ENCODE measurements at places on chromosomes 13 and 19.

- DNase-seq, result no peak
Measured at GRCh38 chr19:42175952-42176648, 41.4 kb downstream of the DEDD2 start.

GRCh38 chr19:29054886-29055675 lies 157.9 kb downstream of the UQCRFS1 start:
- no peak for DNase-seq

DNA sequence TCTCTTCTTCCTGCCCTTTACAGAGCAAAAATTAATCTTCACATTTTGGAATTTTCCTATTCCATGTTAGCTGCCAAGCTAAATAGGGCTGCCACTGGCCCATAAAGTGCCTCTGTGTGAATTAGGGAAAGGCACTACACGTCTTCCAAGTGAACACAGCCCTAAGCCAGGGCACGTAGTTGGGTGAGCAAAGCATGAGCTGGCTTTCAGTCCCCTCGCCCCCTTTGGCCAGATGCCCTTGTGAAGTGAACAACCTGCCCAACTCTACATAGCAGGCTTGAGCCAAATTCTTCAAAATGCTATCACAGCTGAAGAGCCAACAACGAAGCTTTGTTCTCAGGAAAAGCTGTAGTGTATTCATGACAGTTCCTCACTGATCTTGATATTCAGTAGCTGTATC lies 213.1 kb downstream of the OXGR1 start:
- DNase-seq, result no peak

DNA sequence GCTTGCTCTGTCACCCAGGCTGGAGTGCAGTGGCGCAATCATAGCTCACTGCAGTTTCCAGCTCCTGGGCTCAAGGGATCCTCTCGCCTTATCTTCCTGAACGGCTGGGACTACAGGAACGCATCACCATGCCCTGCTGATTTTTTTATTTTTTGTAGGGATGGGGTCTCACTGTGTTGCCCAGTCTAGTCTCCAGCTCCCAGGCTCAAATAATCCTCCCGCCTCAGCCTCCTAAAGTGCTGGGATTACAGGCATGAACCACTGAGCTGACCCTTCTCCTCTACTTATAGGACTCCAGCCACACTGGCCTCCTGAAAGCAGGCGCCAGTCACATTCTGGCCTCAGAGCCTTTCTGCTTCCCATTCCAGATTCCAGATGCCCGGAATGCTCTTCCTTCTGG lies 10.5 kb downstream of the DACT3 start:
- DNase-seq, result no peak

- DNase-seq, result no peak
Measured at GRCh38 chr13:106595625-106596024, 27.7 kb upstream of the ARGLU1 start.

GRCh38 chr19:14383661-14384555 lies 2.7 kb downstream of the ADGRE5 start:
- no peak for DNase-seq

GRCh38 chr13:59094181-59094580 lies 1069.5 kb downstream of the DIAPH3 start:
- DNase-seq, result peak; percentile 23

Data from kidney capillary endothelial cell (primary cell).